ENCODE measurements at places on chromosomes 13 and 19.

GRCh38 chr13:87919956-87920355 is 248.8 kb downstream of the SLITRK5 start:
- DNase-seq = no peak

- no peak for DNase-seq
Observed at GRCh38 chr13:105979131-105980011, 556.1 kb downstream of the EFNB2 start.

- DNase-seq = no peak
Observed at GRCh38 chr13:71456136-71456535, 410.9 kb downstream of the DACH1 start.

GRCh38 chr13:99311748-99312492 is 4.7 kb upstream of the GPR183 start:
- no peak for DNase-seq

DNA sequence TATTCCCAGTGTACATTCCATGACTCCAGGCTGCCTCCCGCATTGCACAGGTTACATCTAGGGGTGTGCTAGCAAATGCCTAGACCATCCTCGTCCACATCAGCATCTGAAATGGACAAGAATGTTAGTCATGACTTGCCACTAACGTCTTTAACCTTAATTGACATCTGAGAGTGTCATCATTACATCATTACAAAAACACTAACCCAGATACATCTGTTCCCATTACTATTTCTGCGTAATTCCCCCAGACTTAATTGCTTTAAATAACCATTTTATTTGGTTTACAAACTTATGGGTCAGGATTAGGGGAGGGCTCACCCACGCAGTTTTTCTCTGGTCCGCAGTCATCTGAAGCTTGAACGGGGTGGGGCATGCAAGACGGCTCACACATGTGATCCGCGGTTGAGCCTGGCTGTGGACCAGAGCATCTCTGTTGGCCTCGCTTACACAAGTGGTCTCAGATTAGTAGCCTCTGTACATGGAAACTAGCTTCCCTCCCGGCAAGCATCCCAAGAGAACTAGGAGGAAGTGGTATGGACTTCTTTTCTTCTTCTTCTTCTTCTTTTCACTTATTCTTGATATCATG is 15.9 kb downstream of the KL start:
- DNase-seq = no peak

DNA sequence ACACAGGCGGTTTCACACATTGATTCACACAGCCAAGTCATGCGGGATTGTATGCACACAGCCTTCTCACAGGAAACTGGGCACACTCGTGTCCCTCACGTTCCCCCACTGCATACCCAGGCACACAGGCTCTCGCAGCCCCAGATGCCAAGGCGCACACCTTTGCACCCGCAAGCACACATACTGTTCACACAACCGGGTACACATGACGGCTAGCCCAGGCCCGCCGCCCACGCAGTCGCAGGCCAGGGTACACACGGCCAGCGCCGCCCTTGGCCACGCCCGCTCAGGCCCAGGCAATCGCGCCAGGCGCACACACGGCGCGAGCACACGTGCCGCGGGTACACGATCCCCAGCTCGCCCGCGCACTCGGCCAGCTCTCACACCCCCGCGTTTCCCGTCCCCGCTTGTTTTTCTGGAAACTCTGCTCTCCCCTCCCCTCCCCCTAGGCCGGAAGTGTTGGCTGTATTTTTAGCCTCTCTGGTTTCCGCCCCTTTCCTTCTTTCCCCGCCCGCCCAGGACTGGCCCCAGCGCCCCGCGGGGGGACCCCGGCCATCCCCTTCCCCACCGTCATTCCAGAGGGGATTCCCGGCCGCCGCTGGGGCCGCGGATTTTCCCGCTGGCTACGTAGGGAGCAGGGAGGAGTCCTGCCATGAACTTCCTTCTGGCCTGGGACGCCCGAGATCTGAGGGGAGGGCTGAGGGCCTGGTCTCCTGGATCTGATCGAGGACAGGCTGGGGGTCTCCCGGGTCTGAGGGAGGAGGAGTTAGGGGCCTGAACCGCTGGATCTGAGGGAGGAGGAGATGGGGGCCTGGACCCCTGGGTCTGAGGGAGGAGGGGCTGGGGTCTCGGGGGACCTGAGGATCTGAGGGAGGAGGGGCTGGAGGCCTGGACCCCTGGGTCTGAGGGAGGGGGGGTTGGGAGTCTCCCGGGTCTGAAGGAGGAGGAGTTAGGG is 4.0 kb upstream of the ZFP36 start:
- peak; percentile 75 for DNase-seq

DNA sequence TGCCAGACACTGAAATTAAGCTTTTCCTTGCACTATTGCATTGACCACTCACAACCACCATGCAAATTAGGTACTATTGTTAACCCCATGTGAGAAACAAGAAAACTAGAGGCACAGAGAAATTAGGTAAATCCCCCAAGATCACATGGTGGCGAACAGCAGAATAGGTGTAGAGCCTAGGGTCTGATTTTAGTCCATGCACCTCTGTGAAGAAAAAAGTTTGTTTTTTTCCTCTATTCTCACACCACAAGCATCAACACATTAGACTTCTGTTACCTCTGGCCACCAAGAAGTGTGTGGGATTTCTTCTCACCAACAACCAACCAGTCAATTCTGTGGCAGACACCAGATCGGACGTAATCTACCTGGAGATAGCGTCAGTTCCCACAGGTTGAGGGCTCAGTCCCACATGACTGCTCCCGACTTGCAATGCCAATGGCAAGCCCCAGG is 391.9 kb downstream of the COG6 start:
- DNase-seq = no peak

- no peak for DNase-seq
Observed at GRCh38 chr13:43020794-43021193, 2.6 kb upstream of the DNAJC15 start.

GRCh38 chr13:20193907-20194631 is 1.3 kb upstream of the GJB2 start:
- no peak for DNase-seq

DNA sequence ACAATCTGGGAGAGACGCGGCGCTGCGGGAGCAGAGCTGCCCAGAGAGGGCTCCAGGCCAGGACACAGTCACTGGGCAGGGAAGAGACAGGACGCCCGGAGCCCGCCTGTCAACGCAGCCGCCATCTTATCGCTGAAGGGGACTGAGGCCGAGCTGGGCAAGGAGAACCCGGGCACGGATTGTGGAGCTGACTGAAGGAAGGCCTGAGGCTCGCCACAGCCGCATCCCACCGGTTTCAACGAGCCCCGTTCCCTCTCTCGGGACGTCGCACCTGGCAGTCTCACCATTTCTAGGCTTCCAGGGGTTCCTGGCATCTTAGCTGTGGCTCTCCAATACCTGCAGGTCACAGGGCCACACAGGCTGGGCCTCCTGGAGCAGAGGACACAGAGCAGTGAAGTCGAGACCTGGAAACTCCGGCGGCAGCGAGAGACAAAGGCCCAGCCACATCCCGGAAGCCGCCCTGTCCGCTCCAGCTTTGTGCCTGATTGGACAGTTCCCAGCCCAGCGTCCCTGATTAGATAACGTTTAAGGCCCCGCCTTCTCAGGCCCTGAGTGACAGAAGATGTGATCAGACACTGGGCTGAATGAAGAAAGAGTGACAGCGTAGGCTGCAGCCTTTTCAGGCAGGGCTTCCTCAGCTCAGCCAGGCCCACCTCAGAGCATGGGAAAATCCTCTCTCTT is at the start of gene ZNF91:
Gene ZNF91 (minus strand): TSS at position 431 of the 681 bp plus-strand sequence. CDS start 117 bp downstream, at position 314.
- DNase-seq = peak; percentile 77

DNA sequence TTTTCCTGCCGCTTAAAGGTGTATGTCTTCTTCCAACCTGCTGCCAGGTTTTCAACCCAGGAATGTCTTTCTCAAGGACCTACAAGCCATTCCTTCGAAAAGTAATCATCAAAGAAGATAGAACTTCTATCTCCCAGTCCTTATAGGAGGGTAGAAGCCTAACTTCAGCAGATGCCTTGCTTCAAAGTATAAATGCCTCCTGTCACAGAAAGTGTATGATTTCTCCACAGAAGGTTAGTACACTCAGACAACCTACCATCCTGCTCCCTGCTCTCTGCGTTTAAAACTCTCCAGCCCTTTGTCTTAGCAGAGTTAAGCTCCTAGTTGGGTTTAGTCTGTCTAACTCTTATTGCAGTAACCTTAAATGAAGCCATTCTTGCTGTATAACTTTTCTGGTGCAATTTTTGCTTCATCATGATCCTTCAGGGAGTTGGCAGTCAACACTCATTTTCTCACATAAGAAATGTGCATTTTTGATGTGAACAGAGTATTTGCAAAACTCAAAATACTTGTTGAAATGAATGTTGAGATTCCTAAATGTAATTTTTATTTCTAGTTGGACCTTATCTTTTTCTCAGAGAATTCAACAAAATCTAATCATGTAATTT is 737.5 kb downstream of the LIG4 start:
- no peak for DNase-seq

DNA sequence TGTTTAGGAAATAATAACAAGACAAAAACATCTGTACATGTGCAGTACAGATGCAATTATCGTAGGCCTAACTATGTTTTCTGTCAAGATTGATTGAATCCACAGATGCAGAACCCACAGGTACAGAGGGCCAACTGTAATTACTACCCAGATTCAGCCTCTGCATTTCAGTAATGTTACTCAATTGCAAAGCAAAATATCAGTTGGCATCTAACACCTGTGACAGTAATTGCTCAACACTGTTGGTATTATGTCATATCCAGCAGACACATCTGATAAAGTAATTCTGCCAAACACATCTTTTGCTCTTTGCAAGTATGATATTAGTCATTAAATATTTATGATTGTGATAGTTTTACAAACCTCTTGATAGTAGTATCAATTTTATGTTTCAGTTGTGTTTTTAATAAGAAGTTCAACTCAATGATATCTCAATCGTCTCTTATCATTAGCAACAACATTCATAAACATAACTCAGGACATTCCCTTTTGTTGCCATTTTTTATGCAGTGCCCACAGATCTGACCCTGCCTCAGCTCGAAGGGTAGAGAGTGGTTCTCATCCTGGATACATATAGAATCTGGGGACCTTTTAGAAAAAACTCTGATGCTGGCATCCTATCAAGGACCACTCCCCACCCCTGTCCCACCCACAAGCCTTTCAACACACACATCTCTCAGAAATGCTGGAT is 104.7 kb downstream of the MYCBP2 start:
- DNase-seq = no peak

DNA sequence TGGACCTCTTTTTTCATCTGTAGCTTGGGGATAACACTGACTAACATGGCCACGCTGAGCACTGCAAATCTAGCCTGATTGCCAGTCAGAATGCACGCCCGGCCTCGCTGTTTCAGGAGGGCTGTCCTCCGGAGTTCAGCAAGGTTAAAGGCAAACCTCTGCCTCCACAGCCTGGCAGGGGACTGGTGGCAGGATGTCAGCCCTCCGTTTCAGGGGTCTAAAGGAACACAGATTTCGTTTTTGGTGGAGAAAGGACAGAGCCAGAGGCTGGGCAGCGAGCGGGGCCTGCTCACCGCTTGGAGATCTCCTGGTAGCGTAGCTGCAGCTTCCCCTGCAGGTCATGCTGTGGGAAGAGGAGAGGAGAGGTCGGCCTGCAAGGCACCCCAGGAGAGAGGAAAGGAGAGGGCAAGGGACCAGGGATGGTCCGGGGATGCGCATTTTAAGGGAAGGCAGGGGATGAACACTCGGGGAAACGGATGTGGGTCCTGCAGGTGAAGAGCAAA is 560 bp downstream of the NDUFA7 start:
- DNase-seq = no peak

GRCh38 chr19:478236-478903 is 17.5 kb upstream of the SHC2 start:
- DNase-seq = no peak

DNA sequence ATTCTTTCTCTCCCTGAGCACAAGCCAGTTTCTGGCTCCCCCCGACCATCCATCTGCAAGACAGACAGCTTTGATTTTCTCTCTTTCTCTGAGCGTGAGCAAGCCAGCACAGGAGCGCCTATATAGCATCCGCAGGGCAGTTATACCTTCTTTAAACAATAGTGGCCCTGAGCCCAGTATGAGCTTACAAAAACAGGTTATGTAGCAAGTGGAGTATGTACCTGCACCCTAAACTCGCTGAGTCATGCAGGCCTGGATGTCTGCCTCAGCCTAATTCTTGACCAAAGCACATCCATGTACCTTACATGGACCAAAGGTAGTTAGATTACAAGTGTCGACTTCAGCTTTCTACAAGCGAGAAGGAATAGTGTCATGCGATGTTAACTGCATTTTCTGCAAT is 61.7 kb downstream of the RAP2A start:
- no peak for DNase-seq

DNA sequence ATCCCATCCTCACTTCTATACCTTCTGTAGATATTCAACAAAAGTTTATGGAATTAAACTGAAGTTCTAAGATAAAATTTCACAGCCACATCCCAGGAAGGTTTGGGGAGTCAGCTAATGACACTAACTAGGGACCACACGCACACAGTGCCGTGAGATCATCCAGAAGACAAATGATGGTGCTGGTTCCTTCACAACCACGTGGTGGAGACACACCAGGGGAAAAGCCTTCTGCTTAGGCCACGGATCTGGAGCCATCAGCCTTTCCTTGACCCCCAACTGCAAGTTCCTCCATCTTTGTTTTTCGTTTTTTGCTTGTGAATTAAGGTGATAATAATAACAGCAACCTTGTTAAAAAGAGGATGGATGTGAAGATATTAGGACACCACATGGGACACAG is 241.6 kb upstream of the MAB21L1 start:
- DNase-seq = no peak

GRCh38 chr13:25951831-25952230 is 100.0 kb downstream of the SHISA2 start:
- DNase-seq = no peak

DNA sequence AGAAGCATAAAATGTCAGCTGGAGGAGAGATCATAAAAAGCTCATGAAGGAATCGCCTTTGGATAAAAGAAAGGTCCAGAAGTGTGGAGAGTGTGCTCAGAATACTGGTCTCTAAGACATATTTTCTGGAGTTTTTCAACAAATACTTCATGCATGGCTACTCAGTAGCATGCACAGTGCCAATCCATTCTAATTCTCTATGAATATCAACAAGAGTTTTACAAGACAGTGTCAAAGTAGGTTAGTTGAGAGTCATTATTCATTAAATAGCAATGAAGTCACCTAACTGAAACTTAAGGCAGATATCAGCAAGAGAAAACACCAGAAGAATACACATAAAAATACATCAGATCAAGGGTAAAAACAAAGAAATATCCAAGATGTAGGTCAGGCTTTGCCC is 1243.2 kb upstream of the SLC10A2 start:
- no peak for DNase-seq

GRCh38 chr19:7561325-7561724 is 25.8 kb downstream of the PNPLA6 start:
- no peak for DNase-seq

DNA sequence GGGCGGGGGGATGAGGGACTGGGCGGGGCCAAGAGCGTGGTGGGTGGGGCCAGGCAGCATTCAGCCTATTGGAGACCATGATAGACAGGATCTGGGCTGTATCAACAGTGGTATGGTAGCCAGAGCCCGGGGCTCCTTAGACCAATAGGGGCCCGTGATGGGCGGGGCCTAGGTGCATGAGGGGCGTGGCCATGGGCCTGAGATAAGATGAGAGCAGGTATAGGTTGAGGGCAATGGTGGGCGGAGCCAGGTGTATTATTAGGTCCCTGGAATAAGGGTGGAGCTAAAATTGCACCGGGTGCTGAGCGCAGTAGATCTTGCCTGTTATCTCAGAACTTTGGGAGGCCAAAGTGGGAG is 5.3 kb downstream of the ABCA7 start:
- no peak for DNase-seq
